Breast epithelium (tissue), 4 donors: ENCODE measurements at places on chromosomes 2 and 18. TPM values are rescaled to one million over a fixed set of nuclear protein-coding genes. Genes with fewer than 3 reads are reported as not detected.

GPR45 gene
- not detected for total RNA-seq

LINC00305 gene
- total RNA-seq: not detected

LYPD1 gene
- total RNA-seq: 1.9 TPM

SLC11A1 gene
- 53.4 TPM for total RNA-seq

TTR gene
- total RNA-seq: not detected

FOXD4L1 gene
- total RNA-seq: 0.44 TPM
